NCI-H1105 (cell line): ENCODE measurements at places on chromosomes 16 and 17.

- no peak for DNase-seq
Measured at GRCh38 chr16:10949424-10949970, 5.1 kb downstream of the CLEC16A start.

DNA sequence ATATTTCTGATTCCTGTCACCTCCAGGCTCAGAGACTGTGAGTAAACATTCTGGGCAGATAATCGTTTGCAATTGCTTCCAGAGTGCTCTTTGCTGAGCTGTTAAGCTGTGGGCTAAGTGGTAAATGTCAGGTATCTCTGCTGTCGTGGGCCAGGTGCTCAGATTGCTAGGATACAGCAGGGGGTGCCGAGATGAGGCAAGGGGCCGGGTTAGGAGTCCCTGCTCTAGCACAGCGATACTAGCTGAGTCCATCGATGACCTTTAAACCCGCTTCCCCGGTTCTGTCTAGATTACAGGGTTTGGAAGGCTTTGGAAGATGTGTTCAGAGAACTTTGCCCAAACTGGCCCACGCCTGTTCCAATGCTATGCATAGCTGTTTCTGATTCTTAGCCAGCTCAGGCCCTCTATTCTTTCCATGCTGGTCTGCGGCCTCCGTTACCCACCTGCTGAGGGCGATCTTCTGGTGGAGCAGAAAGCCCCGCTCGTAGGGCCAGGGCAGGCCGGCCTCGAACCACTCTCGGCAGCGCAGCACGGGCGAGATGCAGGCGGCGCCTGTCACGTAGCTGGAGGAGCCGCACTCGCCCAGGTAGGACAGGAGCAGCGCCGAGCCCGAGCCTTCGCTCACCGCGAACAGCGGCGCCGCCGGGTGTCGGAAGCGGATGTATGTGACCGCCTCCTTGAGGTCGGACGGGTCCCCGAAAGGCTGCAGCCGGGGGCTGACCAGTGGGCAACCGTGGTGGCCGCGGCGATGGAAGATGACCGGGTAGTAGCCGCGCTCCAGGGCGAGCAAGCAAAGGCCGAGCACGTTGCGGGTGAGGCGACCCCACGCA lies 979 bp downstream of the ABHD15 start:
- peak; percentile 55 for DNase-seq

GRCh38 chr17:74408815-74409214 lies 23.1 kb upstream of the GPRC5C start:
- no peak for DNase-seq

DNA sequence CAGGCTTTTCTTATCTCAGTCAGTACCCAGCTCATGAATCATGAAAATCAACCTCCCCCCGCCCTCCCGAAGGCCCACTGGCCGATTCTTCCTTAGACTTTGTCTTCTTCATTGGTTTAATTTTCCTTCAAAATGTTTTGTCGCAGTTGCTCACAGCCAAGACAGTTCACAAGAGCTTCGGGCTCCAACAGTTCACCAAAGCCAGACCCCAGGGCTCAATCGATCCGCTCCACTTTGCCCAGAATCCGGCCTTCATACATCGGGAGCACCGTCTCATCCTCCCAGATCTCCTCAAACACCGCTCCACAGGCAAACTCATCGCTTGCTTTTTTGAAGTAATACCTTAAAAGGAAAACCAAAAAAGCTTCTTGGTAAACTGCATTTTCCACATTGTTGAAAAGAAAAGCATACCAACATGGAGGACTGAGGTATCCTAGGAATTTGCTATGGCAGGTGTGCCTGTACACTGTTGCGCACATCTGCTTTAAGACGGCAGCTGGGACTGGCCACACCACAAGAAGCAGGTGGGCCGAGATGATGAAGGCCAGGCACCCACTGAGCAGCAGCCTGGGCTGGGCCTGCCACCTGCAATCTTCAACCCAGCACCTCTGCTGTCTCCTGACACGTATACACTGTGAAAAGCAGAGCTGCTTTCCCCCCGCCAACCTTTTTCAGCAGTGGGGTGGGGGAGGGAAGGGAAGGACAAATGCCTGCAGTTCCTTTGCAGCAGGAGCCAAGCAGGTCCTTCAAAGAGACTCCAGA lies 31.5 kb downstream of the AXIN2 start:
- no peak for DNase-seq

- no peak for DNase-seq
Measured at GRCh38 chr17:31743797-31744196, 115.2 kb downstream of the COPRS start.

DNA sequence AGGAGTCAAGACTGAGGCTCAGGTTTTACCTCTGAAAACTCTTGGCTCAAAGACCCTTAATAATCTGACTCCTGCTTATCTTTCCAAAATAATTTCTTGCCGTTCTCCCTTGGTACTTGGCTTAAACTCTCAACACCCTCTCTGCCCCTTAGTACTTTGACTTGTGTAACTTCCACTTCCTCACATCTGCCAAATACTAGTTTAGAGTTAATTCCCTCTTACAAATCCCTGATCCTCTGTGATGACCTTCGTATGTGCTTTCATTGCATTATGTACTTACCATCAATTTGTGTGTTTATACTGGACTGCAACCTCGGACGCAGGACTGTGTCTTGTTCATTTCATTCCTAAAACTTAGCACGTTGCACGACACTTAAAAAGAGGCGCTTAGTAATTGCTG lies 35.2 kb downstream of the ZNF207 start:
- no peak for DNase-seq

DNA sequence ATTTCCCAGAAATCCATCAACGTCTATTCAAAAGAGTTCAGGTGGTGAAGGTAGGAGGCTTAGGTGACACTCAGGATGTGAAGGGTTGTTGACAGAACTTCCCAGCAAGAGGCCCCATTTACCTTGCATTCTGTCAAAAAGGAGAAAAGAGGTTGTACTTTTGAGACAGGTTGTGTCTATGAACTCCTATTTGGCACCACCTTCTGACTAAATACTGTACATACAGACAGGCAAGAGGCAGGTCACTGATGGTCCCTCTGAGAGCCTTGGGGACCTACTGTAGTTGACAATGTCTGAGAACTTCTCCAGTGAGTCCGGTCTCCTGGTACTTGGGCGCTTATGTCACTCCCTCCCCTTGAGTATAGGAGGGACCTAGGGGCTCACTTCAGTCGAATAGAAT lies 479.3 kb upstream of the ZFHX3 start:
- DNase-seq, result no peak

- DNase-seq, result no peak
Measured at GRCh38 chr17:2697611-2698162, 13.9 kb downstream of the CLUH start.

DNA sequence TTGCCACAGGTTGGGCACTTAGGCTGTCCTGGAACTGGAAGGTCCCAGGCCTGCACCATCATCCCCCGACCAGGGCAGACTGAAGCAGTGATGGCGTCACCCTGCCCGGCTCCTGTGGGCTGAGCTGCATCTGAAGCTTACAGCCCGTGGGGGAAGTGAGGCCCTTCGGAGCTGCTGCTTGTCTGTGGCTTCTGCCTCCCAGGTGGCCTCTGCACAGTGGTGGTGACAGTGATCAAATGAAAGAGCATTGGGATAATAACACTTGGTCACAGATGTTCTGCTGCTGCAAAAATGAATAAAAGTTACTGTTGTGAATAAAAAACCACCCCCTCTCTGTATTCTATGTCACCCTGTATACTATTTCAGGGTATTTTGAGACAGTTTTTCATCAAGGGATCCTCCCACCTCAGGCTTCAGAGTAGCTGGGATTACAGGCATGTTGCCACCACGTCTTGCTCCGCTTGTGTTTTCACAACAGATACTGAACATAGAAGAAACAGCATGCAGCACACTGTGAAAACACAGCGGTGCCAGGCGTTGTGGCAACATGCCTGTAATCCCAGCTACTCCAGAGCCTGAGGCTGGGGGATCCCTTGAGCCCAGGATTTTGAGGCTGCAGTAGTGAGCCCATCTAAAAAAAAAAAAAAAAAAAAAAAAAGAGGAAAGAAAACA lies 165.0 kb downstream of the LGALS9B start:
- DNase-seq, result no peak

- DNase-seq, result no peak
Measured at GRCh38 chr17:49832840-49833599, 14.8 kb downstream of the TAC4 start.

DNA sequence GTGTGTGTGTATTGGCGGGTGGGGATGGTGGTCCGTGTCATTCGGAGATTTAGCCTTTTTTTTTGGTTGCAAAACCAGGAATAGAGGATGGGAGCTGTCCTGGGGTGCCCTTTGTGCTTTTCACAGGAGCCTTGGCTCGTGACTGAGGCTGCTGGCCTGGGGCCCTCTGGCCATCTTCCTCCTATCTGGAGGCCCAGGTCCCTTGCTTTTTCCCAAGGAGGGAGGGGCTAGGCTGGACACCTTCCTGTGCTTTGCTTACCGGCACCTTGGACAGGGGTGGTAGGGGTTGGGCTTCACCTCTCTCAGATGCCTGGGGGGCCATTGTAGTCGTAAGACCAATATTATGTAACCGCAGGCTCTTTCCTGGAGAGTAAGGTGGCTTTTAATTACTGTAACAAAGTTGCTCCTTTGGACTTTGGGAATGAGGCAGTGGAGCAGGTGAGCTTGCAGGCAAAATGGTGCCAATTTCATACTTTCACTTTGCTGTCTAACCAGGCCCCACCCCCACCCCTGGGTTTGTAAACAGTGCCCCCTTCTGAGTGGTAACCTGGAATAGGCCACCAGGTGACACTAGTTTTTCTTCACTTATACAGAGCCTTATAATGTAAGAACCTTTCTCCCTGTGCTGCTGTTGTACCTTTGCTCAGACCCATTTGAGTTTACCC lies 1.2 kb downstream of the DYNLL2 start:
- DNase-seq, result peak; percentile 71

- no peak for DNase-seq
Measured at GRCh38 chr17:56918916-56919315, 5.1 kb upstream of the TRIM25 start.

DNA sequence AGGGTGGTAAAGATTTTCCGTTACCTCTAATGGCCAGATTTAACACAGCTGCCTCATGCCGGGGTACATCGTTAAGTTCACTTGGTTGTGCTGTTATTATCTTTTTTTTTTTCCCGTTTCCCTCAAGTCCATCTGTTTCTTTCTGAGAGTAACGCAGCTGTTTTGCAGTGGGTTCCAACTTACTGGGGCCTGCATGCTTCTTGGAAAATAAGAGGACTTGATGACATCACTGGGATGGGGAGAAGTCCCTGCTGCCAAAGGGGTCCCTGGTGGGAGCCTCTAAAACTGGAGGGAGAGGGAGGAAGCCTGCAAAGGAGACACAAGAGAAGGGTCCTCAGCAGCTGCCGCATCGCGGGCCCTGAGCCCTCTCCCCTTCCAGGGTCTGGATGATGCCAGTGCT lies 77.8 kb upstream of the NOL11 start:
- DNase-seq, result no peak

- no peak for DNase-seq
Measured at GRCh38 chr17:45364531-45365390, 47.9 kb upstream of the MAP3K14 start.

- no peak for DNase-seq
Measured at GRCh38 chr16:70649300-70649699, 2.9 kb downstream of the IL34 start.

DNA sequence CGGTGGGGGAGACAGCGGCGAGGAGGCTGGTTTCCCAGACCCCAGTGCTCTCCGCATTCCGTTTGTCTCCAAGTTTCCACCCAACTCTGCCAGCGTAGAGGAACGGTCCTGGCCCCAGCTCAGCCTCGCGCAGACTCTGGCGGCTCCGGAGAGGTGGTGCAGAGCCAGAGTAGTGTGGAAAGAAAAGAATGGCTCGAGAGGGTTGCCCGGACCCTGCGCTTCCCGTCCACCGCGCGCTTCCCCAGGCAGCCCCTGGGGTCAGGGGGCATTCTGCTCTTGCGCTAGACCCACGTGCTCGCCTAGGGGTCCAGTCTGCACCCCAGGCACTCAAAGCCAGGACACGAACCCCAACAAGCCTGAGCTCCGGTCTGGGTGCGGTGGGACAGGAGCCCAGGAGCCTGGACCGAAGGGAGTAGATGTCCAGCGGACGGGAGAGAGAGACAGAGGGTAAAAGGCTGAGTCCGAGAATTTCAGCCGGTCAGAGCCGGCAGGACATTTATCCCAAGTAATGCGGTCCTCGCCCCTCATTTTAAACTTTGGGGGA lies 3.8 kb downstream of the PMP22 start:
- peak; percentile 6 for DNase-seq

- DNase-seq, result no peak
Measured at GRCh38 chr17:27667656-27668487, 36.9 kb downstream of the LGALS9 start.

DNA sequence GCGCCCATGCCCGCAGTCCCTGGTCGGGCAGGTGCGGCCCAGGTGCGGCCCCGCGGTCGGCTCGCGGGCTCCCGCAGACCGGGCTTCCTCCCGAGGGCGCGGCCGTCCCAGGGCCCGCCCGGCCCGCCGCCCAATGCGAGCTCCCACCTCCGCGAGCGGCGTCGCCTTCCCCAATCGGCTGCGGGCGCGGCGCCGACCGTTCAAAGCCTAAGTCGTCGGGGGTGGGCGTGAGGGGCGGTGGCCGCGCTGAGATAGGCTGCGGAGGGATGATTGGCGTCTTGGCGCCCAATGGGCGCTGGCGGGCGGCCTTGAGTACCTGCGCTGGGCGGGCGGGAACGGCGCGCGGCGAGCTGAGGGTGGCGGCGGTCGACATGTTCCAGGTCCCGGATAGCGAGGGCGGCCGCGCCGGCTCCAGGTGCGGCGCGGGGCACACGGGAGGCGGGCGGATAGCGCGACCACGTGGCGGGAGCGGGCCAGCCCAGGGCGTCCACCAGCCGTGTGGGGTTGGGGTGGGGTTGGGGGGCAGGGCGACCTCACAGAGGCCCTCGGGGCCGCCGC lies at the start of gene JPT2:
Gene JPT2 (plus strand): TSS at position 338 of the 558 bp plus-strand sequence. CDS start 34 bp downstream, at position 372.
- peak; percentile 91 for DNase-seq

DNA sequence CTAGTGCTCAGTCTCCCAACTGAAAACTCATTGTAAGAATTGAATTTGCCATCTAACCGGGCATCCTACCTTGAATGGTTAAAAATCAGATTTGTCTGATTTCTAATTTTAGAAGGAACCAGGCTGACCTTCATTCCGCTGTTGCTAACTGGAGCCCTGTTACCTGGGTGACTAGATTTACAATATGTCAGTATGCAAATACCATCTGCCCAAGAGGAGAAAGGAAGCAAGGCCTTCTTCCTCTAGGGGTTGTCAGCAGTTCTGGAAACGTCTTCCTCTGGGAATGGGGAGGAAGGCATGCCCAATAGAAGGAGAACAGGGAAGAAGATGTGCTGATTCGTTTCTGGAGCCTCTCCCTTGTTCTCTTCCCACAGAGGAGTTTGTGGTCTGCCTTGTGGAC lies 137.9 kb downstream of the PITPNC1 start:
- DNase-seq, result no peak

DNA sequence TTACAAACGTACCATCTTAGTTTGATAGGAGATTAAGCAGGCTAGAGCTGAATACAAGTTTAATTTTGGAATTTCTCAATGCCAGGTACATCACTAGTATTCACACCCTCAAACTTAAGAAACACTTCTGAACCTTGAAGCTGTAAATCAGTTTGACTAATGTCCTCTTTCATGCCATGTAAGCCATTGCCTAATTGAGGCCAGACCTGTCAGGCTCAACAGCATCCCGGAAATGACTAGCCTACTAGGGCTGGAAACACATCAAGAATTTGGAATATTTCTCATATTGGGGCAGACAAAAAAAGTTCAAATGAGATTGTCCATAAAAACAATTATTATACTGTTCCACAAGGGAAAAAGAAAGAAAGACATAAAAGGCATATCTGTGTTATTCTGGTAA lies 1.7 kb downstream of the USP32 start:
- DNase-seq, result no peak
